CD8-positive, alpha-beta memory T cell (primary cell): ENCODE measurements at places on chromosomes 7 and 10.

DNA sequence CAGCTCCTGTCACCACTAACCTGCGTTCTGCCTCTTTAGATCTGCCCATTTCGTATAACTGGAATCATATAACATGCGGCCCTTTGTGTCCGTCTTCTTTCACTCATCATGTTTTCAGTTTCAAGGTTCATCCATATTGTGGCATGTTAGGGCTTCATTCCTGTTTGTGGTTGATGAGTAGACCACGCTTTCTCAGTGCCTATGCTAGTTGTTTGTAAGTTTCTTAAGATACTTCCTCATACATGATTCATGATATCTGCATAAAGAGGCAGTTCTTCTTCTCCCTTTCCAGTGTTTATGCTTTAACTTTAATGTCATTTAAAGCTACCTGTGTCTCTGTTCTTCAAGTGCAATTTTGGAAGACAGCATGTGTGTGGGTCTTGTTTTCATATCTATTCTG is 79.5 kb upstream of the FAM20C start:
- DNase-seq = no peak

- no peak for DNase-seq
These were observed 128.4 kb downstream of the NRBF2 start for GRCh38 chr10:63261496-63261895.

DNA sequence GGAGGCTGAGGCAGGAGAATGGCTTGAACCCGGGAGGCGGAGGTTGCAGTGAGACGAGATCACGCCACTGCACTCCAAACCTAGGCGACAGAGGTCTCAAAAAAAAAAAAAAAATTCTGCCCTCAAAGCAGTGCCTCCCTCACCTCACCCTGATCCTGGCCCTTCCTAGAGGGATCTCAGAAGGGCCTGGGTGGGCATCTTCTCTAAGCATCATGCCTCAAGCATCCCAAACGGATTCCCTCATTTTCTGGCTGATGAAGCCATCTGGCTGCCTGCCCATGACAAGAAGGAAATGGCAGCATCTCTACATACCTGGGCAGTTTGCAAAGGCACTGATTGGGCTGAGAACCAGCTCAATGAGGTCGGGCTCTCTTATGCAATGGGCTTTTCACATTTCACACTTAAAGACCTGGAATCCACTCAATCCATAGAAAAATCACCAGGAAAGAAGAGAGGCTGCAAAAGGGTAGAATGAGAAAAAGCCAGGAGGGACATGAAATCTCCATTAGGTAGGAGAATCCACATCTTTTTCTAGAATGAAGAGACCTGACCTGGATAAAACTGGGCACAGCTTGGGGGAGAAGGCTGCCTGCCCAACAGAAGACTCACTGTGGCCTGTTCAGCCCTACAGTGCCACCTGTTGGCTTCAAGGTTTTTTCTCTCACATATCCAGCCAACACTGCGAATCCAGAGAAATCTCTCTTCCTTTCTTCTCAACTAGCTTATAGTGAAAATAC is 48.1 kb downstream of the PDLIM1 start:
- DNase-seq = no peak

DNA sequence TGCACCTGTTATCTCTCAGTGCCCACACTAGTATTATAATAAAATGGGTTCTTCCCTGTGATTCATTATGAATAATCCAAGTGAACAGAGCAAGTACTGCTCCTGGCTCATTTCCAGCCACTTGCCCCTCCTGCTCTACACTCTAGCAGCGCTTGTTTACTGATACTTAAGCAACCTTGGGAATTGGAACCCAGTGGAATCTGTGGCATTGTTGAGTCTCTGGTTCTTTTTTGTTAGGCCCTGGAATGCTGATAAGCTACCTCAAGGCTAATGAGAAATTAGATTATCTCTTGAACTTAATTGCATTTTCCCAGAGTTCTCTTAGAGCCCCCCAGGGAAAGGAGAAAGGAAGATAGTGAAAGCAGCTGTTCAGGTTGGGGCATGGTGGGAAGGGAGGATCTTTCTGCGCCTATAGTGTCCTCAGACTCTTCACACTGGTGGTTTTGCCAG is 34.0 kb downstream of the PRKAR2B start:
- DNase-seq = no peak
